ENCODE measurements at places on chromosomes 7 and 10.

DNA sequence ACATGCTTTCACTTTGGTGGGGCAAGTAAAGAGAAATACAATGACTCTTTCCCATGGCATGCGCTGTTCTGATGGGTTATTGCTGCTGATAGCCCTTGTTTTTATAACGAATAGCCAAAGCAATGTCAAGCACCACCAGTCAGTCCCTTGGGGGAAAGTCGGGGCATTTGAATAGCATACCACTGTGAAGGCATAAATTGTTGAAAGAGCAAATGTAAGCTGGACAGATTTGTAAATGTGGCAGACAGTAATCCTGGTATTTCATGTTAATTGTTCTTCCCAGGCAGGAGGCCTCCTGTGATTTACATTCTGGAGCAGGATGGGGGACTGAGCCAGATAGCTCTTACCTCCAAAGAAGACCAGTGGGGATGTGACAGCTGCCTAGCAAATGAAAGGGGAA, 293.3 kb downstream of the ADRA2A start:
- no peak for DNase-seq

DNA sequence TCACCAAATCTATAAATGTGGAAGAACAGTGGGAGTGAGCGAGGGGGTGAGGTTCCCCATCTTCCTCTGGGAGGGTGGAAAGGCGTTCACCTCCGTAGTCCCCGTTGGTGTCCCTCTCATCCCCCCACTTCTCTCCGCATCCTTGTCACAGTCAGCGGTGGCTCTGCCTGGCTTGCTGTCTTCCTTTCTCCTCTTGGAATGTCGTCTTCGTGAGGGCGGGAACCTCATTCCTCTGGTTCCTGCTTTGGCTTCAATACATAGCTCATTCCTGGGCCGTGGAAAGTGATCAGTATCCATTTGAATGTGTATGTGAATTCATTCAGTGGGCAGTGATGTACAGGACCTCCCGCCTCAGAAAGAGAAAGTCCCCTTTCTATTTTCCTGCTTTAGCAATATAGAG, 289.4 kb downstream of the CAMK1D start:
- no peak for DNase-seq

- peak; percentile 86 for DNase-seq
These were observed 10.6 kb downstream of the VIM start for GRCh38 chr10:17238445-17239291.

- DNase-seq: no peak
These were observed 361.1 kb upstream of the SHH start for GRCh38 chr7:156173346-156173745.

DNA sequence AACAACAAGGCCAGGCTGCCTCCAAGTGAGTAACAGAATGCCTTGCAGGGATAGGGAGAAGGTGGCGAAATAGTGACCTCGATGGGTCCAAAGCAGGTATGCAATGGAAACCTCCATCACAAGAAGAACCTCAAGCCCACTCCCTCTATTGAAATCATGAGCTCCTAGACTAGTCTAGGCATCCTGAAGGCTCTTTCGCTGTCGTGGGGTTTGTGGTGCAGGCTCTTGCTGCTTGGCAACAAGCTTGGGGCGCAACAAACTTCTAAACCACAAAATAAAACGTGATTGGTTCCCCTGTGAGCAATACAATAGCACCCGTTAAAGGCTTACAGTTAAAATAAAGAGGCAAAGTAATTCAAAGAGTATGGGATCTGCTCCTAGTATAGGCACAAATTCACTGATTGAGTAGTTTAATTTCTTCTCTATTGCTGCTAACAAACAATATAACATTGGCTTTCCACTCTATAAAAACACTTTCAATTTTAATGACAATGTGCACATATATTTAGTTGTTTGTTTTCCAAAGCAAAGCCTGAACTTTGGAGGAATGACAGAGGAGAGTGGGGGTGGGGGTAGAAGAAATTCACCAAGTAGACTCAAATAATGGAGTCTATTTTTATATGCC, 64.1 kb downstream of the C10orf67 start:
- DNase-seq: no peak

DNA sequence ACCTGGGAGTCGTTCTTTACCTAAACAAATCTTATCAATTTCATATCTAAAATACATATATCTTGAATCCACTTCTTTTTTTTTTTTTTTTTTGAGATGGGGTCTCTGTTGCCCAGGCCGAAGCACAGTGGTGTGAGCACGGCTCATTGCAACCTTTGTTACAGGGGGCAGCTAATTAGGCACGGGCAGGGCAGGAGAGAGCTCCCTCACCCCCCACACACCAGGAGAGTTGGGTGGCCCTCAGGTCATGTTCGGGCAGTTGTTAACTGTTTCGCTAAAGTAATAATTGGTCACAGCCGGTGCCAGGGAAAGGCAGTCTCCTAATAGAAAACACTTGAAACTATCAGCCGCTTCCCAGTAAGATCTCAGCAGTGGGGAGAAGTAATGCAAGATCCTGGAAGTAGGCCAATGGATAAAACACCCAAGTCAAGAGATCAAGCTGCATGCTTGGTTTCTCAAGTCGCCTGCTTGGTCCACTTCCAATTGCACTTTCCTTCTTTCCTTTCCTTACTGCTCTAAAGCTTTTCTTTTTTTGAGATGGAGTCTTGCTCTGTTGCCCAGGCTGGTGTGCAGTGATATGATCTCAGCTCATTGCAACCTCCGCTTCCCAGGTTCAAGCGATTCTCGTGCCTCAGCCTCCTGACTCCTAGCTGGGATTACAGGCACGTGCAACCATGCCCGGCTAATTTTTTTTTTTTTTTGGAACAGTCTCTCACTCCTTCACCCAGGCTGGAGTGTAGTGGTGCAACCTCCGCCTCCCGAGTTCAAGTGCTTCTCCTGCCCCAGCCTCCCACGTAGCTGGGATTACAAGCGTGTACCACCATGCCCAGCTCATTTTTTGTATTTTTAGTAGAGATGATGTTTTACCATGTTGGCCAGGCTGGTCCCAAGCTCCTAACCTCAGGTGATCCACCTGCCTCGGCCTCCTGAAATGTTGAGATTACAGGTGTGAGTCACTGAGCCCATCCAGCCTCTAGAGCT, 21.3 kb upstream of the EFCAB10 start:
- DNase-seq: peak; percentile 75

GRCh38 chr10:63677001-63677400, 155.8 kb downstream of the REEP3 start:
- no peak for DNase-seq

GRCh38 chr7:119175911-119176627, 951.6 kb downstream of the ANKRD7 start:
- DNase-seq: no peak

- DNase-seq: no peak
These were observed 162.7 kb downstream of the PFKFB3 start for GRCh38 chr10:6365384-6365783.

GRCh38 chr7:26618449-26618848, 245.9 kb downstream of the SKAP2 start:
- no peak for DNase-seq

DNA sequence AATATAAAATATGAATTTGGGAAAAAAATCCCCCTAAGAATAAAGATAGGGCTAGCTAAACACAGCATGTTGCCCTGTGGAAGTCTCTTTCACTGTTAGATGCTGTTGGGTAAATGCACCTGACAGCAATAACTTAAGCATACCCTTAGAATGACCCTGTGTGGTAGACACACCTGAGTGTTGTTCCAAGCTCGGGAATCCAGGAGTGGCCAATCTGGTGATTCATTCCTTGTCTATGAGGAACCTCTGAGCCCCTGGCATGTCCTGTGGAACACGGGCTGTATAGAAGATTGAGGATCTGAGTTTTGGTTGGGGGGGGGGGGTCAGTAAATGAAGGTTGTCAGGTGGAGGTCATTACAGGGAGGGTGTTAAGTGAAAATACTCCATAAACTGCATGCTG, 730.0 kb upstream of the IGFBP3 start:
- DNase-seq: no peak

DNA sequence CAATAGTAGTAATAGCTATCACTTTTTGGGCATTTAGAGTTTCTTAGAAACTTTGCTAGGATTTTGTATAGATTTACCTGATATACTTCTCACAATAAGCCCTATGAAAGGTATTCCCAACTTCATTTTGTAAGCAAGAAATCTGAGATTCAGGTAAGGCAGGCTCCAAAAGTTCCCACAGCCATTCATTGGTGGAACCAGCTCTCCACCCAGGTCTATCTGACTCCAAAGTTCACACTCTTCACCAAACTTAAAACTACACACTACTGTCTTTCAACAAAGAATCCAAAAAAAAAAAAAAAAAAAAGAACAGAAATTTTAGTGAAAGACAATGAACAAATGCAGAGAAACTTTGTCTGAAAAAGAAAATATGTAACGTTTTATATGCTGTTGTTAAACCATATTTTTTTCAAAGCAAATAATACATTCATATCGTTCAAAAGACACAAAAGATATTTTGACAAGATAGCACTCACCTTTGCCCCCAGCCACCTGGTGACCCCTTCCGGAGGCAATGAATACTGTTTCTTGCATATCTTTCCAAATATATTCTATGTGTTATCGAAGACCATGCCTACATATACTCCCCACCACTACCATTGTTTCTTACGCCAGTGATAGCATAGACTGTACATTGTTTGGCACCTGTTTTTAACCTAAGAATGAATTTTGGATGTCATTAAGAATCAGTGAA, 108.2 kb downstream of the C1GALT1 start:
- DNase-seq: no peak

DNA sequence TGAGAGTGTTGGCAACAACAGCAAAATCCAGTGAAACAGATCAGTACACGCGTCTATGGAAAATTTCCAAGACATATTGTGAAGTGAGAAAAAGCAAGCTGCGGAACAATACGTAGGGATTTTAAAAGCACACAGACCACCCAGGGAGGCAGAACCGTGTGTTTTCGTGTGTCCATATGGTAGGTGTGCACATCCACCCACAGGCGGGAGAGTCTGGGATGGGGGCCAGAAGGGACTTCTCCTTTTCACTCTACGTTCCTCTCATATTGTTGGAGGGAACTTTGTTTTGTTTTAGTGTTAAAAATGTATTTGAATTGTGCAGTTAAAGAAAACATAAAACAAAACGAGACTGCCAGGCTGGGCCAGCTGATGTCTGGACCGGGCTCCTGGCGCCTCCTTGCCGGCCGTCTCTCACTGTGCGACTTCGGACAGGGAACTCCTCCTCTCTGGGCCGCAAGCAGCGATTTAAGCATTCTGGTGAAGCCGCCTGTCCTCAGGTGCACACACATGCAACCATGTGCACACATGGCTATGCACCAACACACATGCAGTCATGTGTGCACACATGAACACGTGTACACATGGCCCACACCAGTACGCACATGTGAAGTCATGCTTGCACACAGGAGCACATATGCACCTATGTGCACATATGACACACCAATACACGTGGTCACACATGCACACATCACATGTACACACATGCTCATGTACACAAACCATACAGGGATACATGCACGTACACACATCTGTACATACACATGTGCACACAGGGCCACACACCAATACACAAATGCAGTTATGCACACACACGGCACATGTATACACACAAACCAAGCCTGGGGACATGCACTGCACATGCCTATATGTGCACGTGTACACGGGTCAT, 141.1 kb downstream of the ELFN1 start:
- DNase-seq: peak; percentile 46

DNA sequence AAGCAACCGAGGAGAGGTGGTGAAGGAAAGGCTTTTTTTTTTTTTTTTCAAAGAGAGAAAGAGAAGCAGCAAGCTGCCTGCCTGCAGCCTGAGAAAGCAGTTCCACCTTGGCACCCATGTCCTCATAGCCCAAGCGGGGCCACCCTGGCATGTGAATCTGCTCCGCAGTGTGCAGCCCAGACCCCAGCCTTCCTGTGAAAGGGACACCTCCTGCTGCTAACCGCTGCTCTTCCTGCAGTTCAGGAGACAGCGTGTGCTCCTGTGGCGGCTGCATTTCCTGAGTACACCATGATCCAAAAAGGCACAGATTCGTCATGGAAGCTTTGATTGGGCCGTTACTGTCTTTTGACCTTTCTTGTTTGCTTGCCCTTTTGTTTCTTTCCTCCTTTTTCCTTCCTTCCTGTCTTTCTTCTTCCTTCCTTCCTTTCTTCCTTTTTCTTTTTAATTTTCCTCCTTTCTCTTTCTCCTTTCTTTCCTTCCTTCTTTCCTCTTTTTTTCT, 38.1 kb downstream of the IKZF1 start:
- no peak for DNase-seq

- DNase-seq: peak; percentile 79
These were observed 133.9 kb downstream of the DKK1 start for GRCh38 chr10:52447931-52448353.

DNA sequence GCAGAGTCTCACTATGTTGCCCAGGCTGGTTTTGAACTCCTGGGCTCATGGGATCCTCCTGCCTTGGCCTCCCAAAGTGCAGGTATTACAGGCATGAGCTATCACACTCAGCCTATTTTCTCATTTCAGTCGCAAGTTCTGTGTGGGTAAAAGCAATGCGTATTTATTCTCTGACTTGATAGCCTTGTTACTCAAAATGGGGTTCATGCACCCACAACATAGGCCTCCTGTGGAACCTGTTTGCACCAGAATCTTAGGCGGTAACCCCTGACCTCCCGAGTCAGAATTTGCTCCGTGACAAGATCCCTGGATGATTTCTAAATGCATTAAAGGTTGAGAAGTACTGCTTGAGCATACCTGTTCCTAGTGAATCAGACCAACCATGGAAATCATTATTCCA, 7.3 kb downstream of the IL2RA start:
- no peak for DNase-seq

DNA sequence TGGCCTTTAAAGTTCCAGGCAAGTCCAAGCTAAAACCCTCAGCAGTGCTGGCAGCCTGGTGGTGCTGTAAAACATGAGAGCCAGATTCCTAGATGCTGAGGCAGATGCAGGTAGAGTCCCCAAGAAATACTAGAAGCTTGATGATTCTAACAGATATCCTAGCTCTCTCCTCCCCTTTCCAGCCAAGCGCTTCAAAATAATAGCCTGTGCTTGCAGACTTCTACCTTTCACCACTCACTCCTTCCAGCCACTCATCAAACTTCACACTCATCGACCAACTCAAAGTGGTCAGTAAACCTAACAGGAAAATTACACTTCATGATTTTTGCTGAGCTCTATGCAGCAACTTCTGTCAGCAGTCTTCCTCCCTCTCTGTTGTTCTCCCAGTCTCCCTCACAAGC, 50.2 kb downstream of the LMBR1 start:
- no peak for DNase-seq

- peak; percentile 18 for DNase-seq
These were observed 159.7 kb downstream of the SGMS1 start for GRCh38 chr10:50464004-50464409.

- DNase-seq: no peak
These were observed 4.7 kb upstream of the SLC18A3 start for GRCh38 chr10:49605216-49605938.

DNA sequence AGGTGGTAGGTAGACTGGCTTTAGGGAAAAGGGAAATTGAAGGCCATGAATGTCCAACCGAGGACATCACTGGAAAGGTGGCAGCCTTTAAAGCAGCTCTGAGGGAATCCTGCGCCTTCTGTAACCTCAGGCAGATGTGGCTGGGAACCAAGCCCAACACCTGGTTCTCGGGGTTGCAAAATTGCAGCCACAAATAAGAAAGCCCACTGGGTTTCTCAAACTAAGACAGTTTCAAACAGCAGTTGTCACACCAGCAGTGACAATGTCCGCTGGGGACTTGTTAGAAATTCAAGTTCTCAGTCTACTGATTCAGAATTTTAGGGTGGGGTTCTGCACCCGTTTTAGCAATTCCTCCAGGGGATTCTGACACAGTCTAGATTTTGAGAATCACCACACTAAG, 42.7 kb upstream of the STEAP1B start:
- DNase-seq: no peak

Data from foreskin fibroblast (primary cell).